ENCODE measurements at places on chromosomes 16 and 17.

DNA sequence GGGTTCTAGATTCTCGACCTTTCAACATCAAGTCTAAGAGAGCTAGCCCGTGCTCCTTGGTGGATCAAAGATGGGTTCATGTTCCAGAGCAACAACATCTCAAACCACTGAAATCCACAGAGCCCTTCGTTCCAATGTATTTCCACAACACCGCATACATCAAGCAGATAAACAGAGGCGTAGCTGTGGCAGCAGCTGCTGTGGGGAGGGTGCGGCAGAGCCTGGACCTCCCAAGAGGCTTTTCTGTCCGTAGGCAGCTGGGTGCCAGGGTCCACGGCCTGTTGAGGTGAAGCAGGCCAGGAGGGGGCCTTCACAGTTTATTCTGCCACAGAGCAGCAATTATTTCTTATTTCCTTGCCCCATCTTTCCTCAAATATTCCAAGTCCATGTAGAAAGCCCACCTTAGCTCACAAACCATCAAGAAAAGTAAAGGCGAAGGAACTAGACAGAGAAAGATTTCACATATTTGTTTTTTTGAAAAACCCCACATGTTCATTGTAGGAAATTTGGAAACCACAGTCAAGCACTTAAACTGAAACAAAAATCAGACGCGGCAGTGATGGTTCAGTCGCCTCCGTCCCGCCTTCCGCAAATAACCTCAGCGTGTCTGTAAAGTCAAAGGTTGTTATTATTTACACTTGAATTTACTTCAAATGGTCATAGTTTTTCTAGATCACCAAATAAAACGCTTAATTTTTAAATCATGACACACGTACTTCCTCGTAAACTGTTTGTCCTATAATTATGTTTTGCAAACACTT, 144.6 kb upstream of the FOXF1 start:
- no peak for DNase-seq

DNA sequence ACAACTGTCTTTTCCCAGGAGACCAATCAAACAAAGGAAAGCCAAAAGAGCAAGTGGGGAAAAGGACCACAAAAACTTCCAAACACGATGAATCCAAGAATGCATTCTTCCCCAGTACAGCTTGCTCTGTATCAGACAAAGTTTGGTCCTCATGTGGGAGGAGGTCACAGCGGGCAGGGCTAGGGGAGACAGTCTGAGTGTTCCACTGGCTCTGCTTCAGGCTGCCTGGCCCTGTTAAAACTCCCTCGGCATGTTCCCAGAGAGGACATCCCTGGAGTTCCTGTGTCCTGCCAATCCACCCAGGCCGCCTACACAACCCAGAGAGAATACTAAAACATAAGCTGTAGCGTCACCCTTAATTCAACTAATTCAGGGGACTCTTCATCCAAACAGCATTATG, 415.1 kb upstream of the DYNLRB2 start:
- DNase-seq: no peak

DNA sequence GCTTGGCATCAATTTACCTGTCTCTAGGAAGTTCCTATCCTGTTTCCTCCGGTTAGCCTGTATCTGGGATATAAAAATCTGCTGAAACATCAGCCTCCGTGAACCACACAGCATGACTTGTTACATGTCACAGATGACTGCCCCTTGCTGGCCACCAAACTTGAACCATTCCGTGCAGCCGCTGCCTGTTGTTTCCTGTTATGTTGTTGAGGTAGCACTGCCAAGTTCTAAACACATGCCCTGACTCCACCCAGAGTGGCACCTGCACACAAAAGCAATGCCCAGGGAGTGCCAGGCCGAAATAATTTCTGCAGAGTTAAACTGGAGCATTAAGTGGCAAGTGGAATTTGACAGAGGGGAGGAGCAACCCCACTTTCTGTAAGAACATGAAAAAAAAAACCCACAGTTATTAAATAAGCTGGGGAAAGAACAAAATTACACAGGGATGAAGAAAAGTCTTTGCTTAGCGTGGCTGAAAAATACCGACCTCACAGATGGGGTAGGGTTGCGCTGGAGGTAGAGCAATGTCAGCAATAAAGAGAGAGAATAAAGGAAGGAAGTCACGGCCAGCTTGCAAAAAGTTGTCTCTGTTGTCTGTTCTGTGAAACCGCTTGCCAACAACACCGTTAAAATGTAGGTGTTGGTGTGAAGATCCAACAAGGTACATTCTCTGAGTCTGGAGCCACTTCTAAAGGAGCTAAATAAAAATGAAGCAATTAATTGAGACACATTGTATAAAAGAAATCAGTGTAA, 174.6 kb upstream of the CDH13 start:
- no peak for DNase-seq

DNA sequence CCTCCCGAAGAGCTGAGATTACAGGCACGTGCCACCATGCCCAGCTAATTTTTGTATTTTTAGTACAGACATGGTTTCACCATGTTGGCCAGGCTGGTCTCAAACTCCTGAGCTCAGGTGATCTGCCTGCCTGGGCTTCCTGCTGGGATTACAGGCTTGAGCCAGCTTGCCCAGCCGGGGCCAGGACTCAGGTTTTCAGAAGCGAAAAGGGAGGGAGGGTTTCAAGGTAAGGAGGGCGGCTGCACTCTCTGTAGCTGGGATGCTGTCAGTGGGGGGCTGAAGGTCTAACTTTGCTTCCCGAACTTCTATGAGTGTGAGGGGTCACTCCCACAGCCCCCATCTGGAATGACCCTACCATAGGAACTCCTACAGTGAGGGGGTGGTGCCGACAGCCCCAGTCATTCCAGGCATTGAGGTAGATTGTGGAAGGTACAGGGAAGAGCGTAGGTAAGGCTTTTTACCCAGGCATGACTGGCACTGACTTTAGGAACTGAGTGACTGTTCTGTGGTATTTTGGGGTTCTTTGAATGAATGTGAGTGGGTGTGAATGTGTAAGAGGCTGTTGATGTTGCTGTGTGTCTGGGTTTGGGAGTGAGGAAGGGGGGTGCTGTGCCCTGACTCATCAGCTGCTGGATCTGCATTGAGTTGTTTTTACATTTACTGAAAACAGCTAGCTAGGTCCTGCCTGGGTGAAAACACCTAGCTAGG, 3.8 kb upstream of the C1QL1 start:
- no peak for DNase-seq

DNA sequence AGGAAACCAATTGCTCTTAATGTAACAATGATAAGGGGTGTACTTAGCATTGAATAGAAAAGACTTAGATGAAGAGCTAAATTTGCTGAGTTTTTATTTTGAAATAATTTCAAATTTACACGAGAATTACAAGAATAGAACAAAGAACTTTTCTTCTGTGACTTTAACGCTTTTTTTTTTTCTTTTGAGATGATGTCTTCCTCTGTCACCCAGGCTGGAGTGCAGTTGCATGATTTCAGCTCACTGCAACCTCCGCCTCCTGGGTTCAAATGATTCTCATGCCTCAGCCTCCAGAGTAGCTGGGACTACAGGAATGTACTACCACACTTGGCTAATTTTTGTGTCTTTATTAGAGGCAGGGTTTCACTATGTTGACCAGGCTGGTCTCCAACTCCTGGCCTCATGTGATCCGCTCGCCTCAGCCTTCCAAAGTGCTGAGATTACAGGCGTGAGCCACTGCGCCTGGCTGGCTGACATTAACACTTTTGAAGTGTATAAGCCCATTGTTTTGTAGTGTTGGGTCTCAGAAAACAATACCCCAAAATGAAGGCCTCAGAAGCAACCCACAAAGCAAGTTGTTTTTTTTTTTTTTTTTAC, 2.1 kb downstream of the TEN1 start:
- no peak for DNase-seq

DNA sequence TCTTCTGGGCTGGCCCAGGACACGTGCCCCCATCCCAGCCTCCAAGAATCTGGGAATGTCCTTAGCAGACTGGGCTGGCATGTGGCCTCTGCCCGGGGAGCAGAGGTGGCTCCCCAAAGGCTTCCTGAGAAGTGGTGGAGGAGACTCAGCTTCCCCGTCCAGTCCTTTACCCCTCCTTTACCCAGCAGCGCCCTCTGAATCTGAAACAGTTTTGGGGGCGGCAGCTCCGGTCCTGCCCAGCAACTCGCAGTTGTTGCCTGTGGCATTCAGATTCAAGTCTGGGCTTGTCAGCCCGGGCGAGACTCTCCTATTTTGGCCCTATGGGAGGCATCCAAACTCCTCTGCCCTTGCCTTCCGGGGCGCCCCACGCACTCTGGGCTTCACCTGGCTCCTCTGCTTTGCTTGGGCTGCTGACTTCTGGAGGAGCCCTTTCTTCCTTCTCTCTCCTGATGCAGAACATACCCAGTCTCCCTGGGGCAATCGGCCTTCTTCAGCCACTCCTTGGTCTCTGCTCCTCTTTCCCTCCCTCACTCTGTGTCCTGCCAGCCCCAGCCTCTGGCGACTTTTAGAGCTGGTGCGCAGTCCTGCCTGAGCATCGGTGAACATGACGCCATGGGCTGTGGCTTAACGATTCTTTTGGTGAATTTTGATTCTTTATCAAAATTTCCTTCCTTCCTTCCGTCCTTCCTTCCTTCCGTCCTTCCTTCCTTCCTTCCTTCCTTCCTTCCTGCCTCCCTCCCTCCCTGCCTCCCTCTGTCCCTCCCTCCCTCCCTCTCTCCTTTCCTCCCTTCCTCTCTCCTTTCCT, 55.2 kb downstream of the CMIP start:
- DNase-seq: no peak

DNA sequence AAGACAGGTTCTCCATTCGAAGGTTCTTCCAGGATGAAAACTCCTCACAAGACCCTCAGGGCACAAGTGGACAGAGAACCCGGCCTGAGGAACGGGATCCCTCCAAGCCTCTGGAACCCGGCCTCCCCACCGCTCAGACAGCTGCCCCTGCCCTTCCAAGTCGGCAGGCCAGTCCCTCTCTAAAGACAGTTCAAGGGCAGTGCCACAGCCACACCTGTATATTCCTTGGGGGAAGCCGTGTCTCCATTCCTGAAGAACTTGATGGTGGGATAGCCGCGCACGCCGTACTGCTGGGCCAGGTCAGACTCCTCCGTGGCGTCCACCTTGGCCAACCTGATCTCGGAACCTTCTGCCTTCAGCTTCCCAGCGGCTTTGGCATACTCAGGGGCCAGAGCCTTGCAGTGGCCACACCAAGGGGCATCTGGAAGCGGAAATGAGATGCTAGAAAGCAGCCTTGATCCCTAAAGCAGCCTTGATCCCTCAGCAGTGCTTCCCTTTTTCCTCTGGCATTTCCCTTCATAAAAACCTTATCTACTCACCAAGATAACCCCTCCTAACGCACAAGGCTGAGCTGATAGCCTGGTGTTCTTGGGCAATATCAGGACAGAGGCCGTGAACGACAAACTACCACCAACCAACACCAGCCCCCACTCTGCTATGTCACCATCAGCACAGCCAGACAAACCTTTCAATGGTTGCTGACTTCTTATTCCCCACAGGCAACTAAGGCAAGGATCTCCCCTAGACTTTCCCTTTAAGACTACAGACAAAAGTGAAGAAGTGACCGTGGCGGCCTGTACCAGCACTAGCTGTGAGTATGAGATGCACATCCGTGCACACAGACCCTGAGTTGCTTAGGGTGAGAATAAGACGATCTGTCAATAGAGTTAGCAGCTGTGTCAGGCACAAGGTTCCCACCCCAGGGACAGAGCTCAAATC, 1.1 kb downstream of the P4HB start:
- DNase-seq: no peak

- no peak for DNase-seq
Measured at GRCh38 chr16:70577256-70577698, 53.7 kb downstream of the SF3B3 start.

GRCh38 chr17:45429339-45430005, 3.2 kb downstream of the ARHGAP27 start:
- DNase-seq: no peak

DNA sequence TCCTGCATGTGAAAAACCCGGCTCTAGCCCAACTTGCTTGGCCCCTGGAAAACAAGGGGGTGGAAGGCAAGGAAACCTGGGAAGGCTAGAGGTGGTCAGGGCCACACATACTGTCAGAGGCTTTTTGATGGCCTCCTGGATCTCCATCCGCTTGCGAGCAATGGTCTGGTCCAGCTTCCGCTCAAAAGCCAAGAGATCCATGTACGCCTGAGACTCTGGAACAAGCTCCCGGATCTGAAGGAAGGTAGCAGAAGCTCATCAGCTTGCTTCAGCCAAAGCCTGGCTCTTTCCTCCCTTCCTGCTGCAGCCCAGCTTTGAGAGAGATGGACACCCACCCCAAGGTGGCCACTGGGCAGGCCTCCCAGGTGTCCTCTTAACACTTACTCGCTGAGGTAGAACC, 5.7 kb downstream of the SMARCD2 start:
- no peak for DNase-seq

GRCh38 chr16:81940781-81941560, 70.3 kb downstream of the SDR42E1 start:
- no peak for DNase-seq

DNA sequence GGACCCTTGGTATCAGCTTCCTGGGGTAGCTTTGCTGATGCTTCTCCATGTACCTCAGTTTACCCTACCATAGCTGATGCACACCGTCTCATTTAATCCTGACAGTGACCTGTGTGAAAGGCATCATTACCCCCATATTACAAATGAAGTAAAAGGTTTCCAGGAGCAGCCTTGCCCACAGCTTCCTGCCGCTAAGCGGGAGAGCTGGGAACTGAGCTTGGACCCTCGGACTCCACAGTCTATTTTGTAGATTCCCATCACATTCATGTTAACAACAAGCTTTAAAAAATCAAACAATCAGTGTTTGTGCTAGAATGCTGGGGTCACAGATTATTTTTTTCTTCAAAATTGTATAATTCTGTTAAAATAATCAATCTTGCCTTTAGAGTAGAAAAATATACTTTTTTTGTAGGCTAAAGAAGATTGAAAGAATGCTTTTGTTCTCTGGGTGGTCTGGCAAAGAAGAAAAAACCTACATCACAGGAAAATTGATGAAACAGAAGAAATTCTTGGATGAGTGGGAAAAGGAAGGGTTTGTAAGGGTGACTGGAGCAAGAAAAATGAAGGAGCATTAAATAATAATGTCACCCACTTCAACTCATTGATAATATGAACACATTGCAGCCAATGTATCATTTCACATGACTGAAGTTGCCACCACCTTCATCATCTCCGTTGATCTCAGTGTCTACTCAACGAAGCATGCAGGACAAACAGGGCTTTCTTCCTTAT, 9.5 kb upstream of the USP10 start:
- no peak for DNase-seq

GRCh38 chr17:11719856-11720255, 121.6 kb downstream of the DNAH9 start:
- no peak for DNase-seq

DNA sequence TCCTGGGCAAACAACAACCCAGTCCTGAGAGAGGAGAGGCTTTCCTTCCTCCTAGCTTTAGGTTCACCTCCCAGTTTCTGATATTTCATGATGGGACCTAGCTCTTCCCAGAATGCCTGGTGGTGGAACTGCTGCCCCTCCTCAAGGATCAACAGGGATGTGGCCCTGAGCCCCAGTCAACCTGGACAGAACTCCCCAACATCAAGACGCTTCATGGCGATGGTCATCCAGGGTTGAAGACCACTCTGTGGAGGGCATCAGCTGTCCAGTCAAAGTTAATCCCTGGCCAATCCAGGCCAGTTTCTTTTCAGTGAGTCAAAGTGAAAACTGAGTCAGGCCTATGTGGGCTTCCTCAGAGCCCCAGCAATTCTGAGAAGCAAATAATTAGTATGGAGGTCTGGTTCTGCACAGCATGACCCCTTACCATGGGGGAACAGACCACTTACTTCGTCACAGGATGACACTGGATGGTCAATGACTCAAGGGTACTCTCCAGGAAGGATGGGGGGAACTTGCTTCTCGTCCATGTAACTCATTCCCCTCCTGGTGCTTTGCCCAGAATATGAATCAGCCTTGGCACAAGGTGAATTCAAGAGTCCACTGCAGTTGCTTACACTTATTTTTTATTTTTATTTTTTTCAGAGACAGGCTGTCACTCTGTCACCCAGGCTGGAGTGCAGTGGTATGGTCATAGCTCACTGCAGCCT, 14.7 kb upstream of the XYLT2 start:
- no peak for DNase-seq

- no peak for DNase-seq
Measured at GRCh38 chr16:55155815-55156214, 168.2 kb upstream of the IRX6 start.

Data from SIG-M5 (cell line).